ENCODE measurements at places on chromosomes 13 and 19.
A peak's percentile ranks its signal among the peaks of the same experiment; 100 is the strongest.

GRCh38 chr13:98564204-98564603, 12.7 kb downstream of the STK24 start:
- no peak for DNase-seq

GRCh38 chr13:40389081-40389641, 277.3 kb downstream of the FOXO1 start:
- no peak for DNase-seq

DNA sequence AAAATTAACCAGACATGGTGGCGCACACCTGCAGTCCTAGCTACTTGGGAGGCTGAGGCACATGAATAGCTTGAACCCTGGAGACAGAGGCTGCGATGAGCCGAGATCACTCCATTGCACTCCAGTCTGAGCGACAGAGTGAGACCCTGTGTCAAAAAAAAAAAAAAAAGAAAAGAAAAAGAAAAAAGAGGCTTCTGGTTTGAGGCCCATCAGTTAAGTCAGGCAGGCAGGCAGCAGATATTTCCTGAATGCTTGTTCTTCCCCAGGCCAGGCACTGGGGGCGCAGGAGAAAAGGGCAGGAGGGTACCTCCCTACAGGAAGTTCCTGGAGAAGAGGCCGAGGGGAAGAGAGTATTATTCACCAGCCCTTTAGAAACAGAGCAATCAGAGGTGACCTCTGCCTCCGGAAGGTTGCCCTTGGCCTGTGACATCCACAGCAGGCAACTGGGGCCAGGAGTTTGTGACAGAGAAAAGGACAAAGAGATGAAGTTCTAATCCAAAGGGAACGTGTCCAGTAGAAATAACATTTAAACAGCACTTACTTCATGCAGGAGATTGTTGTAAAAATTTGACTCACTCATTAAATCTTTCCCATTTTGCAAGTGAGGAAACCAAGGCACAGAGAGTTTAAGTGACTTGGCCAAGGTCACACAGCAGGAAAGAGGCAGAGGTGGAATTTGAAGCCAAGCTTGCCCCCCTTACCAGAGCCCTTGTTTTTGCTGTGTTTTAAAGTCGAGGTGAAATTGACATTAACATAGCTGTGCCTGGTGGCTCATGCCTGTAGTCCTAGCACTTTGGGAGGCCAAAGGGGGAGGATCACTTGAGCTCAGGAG, 4.3 kb upstream of the RLN3 start:
- DNase-seq = peak; percentile 23

GRCh38 chr19:4557144-4557970, 2.1 kb downstream of the SEMA6B start:
- DNase-seq = no peak

- DNase-seq = no peak
Measured at GRCh38 chr19:42198676-42199439, 18.6 kb downstream of the DEDD2 start.

GRCh38 chr13:45787346-45787745, 64.2 kb downstream of the SIAH3 start:
- no peak for DNase-seq

DNA sequence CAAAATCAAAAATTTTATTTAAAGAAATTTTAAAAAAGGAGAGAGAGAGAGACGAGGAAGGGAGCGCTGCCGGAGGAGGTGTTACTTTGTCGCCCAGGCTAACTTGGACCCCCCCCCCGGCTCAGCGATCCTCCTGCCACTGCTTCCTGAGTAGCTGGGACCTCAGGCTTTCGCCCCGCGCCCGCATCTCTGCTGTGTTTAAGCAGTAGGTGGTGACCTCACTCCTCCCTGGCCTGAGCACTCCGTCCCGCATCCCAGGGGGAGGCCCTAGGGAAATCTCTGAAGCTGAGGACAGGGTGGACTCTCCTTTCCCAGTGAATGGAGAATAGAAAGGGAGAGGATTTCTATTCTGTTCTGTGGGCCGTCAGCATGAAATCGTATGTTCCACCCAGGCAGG, 485 bp upstream of the ZNF845 start:
- DNase-seq = no peak

- DNase-seq = peak; percentile 10
Measured at GRCh38 chr19:46728693-46729339, 11.9 kb upstream of the PRKD2 start.

GRCh38 chr19:15450528-15450890, 753 bp upstream of the WIZ start:
- no peak for DNase-seq

- DNase-seq = no peak
Measured at GRCh38 chr13:110556224-110556606, 5.3 kb downstream of the RAB20 start.

DNA sequence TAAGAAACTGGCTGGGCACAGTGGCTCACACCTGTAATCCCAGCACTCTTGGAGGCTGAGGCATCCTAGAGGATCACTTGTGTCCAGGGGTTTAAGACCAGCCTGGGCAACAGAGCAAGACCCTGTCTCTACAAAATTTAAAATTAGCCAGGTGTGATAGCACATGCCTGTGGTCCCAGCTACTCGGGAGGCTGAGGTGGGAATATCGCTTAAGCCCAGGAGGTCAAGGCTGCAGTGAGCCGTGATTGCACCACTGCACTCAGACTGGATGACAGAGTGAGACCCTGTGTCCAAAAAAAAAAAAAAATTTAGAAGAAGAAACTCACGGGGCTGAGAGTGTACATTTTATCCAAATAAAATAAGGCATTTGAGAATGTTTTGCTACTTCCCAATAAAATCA, 58.9 kb downstream of the ZAR1L start:
- no peak for DNase-seq
